ENCODE measurements at places on chromosomes 16 and 17.
A peak's percentile ranks its signal among the peaks of the same experiment; 100 is the strongest.

DNA sequence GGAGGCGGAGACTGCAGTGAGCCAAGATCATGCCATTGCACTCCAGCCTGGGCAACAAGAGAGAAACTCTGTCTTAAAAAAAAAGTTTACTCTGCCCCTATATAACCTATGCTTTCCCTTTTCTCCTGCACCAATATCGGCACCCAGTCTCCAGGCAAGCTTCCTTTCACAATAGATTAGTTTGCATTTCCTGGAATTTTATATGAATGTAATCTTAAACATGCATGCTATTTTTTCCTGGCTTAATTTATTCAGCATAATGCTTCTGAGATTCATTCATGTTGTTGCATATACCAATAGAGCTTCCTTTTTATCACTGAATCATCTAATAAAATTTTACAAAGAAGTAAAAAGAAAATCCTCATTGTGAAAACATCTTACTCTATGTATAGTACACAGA lies 59.4 kb downstream of the USP32 start:
- DNase-seq: no peak

GRCh38 chr16:15837761-15838160 lies 19.1 kb downstream of the MYH11 start:
- DNase-seq: no peak

GRCh38 chr16:12719972-12720371 lies 83.7 kb downstream of the CPPED1 start:
- DNase-seq: no peak

DNA sequence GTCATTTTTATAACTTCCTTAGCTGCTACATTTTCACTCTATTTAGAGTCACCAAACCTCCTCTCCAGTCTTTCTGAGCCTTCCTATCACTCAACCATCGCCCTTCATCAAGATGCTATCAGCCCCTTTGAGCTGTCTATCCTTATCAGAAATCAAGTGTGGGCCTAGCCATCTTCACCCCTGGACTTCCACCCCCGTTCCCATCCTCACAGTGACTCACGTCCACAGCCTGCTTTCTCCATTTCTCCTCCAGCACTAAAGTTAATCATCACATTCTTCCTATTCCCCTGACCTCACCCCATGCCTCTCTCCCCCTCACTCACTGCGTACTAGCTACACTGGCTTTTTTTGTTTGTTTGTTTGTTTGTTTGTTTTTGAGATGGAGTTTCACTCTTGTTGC lies 2.4 kb upstream of the TEKT3 start:
- no peak for DNase-seq

- DNase-seq: no peak
Measured at GRCh38 chr17:8991514-8992285, 26.2 kb upstream of the PIK3R5 start.

DNA sequence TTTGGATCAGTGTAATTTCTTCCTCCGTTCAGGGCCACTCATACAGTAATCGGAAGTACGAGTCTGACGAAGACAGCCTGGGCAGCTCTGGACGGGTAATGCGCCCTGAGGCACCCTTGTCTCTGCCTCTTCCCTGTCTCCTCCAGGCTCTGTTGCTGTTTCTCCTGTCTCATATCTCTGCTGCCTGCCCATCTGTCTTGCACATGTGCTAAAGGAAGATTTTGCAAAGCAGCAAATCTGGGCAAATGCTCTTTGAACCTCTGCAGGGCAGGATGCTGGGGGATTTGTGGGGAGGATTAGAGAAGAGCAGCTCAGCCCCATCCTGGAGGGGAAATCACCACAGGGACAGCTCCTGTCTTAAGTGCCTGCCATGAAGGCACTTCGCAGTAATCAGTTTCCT lies 32.4 kb upstream of the POLR3E start:
- DNase-seq: no peak

GRCh38 chr17:2749058-2749783 lies at the start of gene CCDC92B:
Gene CCDC92B (minus strand): TSS chr17:2749652. CDS start chr17:2735145, 14,507 bp downstream.
- no peak for DNase-seq

GRCh38 chr16:1221628-1222552 lies 3.2 kb downstream of the TPSG1 start:
- no peak for DNase-seq

- DNase-seq: no peak
Measured at GRCh38 chr17:82350182-82351030, 8.6 kb upstream of the TEX19 start.

DNA sequence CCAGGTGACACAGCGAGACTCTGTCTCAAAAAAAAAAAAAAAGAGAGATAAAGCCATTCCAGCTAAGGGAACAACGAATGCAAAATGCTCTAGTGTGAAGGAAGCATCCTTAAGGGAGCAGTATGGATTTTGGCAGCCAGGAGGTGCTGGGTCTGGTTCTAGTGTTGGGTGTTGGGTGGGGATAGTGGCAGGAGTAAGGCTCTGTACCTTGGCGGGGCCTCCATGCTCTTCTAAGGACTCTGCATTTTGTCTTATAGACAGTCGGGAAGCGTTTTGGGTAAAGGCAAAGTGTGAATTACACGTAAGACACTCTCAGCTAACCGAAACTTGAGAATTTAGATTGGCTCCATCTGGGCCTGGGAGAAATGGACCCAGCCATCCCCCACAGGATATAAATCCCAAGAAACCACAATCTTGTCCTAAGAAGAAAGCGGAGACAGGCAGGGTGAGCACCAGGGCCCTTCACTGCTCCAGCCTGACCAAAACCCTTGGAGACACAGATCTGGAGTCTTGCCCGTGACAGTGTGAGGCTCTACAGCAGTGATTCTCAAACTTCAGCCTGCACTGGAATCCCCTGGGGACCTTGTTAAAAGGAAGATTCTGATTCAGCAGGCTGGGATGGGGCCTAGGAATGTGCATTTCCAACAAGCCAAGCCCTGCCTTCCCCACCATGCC lies 33.1 kb upstream of the PHB1 start:
- DNase-seq: no peak

- DNase-seq: no peak
Measured at GRCh38 chr16:52256310-52257078, 290.4 kb downstream of the TOX3 start.

GRCh38 chr16:4273858-4274311 lies 1.1 kb upstream of the TFAP4 start:
- peak; percentile 38 for DNase-seq

DNA sequence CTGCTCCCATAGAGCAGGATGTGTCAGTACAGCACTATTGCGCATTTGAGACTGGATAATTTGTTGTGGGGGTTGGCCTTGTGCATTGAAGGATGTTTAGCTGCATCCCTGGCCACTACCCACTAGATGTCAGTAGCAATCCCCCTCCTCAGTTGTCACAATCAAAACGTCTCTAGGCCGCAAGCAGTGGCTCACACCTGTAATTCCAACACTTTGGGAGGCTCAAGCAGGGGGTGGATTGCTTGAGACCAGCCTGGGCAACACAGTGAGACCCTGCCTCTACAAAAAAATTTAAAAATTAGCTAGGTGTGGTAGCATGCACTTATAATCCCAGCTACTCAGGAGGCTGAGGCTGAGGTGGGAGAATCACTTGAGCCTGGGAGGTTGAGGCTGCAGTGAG lies 48.4 kb downstream of the CENPV start:
- no peak for DNase-seq

DNA sequence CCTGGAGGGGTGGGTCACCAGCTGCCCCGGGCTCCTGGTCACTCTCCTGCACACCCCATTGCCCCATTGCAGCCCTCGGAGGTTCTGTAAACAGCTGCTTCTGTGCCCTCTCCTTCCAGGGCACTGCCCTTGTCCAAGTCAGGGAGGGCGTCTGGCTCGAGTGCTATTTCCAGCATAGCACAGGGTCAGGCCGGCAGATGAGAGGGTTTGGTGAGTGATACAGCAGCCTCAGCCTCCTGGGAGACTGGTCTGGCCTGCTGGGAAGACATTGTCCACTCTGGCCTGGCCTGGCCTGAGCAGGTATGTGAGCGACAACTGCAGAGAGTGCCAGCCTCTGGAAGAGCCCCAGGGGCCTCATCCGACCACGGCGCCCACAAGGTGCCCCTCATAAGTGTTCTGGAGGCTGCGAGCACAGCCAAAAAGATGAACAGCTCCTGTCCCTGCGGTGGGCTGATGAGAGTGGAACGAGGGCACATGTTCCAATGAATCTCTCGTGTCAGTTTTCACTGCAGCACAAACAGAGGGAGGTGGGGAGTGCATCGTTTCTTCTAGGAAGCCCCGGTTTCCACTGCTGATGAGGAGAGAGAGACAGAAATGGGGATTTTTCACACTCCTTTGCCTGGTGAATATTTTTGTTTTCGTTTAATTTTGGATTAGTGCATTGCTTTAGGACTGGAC lies 105.8 kb upstream of the SDK2 start:
- no peak for DNase-seq

DNA sequence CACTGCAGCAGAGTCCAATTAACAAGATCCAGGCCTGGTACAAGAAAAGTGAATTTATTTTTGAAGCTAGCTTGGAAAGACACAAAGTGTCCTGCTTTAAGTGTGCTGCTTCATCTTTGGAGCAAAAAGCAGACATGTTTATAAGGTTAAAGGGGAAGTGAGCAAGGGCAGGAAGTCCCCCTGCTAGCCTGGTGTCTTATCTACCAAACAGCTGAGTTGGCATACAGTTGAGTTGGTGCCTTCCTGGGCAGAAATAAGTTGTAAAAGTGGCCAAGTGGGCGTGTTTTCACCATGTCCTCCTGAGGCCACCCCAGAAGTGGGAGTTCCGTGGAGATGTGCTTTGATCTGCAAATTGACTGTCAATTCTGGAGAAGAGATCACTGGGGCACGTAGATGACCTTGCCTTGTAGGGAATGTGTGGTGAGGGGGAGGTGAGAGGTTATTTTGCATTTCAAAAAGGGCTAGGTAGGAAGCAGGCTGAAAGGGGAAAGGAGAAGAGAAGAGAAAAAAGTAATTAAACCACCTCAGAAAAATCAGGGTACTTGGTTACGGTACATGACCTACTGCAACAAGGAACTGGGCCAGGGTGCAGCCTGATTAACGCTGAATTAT lies 38.3 kb upstream of the HSBP1 start:
- no peak for DNase-seq

DNA sequence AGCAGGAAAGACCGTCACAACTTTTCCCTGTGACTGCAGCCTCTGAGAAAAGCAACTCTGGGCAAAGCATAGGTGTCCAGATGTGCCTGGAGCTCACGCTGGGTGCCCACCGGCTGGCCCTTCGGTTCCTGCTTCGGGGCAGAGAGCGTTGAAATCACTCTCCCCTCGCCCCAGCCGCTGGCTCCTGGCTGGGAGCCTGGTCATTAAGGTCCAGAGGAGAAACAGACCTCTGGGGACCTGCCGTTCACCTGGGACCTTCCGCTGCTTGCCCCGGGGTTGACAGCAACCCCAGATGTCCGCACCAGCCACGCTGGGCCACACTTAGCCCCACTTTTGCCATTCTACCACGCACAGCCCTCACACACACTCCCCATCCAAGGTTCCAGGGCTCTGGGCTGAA lies 13.1 kb downstream of the MRM3 start:
- no peak for DNase-seq

DNA sequence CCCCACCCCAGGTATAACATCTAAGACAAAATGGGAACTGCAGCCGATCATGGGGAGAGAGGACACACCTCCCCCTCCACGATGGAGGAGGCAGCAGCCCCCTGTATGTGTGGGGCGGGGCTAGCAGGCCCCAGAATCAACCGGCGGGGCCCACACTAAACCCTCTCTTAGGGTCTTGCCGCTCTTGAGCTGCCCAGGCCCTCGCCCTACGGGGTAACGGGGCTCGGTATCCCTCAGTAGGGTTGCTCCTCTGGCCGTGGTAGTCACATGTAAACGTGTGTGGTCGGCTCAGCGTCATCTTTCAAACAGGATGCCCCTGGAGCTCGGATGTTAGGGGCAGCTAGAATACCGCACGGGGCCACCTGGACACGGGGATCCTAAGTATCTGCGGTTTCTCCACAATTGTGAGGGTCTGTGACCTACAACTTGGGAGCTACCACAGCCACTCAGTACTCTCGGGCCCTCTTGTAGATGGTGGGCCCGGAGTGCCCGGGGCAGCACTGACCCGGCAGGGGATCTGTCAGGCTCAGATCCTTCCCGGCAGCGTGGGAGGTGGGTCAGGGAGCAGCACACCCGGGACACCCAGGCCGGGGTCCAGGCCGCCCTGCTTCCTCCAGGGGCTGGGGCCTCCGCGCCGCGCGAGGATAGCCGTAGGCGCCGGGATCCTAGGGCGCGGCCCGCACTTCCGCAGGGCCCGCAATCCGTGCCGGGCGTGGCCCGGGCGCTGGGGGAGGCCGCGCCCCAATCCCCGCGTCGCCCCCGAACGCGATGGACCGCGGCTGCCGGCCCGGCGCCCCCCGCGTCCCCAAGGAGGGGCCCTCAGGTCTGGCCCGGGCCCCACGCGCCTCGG lies 781 bp downstream of the ARHGDIA start:
- no peak for DNase-seq

GRCh38 chr16:53612003-53612402 lies 91.7 kb downstream of the RPGRIP1L start:
- no peak for DNase-seq

All from stimulated activated CD4-positive, alpha-beta T cell treated with anti-CD3 and anti-CD28 coated beads, TNF-alpha, amount 100 ng/mL, for 1 hour (primary cell).